ENCODE measurements at places on chromosomes 3 and 15.
A peak's percentile ranks its signal among the peaks of the same experiment; 100 is the strongest.

- no peak for DNase-seq
Measured at GRCh38 chr3:133939463-133939835, 43.8 kb upstream of the RAB6B start.

DNA sequence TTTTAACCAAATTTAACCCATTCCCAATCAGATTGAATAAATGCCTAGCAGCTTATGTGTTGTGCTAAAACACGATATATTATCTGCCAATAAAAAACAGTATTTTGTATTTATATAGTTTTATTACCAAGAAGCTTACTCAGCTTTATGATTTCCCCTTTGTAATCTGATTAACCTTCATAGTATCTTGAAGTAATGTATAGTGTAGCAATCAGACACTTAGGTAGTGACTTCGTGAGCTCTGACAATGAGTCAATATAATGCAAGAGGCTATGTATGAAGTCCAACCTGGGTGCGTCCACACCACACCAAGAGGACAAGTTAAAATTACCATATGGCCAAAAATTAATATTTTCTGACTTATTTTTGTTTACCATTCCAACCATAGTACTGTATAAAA lies 2.1 kb upstream of the CNBP start:
- no peak for DNase-seq

- no peak for DNase-seq
Measured at GRCh38 chr3:66406163-66406562, 94.7 kb downstream of the LRIG1 start.

- peak; percentile 16 for DNase-seq
Measured at GRCh38 chr15:42060477-42060763, 33.9 kb downstream of the PLA2G4D start.
